ENCODE measurements at places on chromosomes 13 and 19. TPM values are rescaled to one million over a fixed set of nuclear protein-coding genes. Genes with fewer than 3 reads are reported as not detected.

GRCh38 chr19:17205237-17206140 is 9.7 kb upstream of the USE1 start:
- peak; percentile 32 for DNase-seq

GRCh38 chr19:48135411-48135810 is 24.8 kb upstream of the PLA2G4C start:
- no peak for DNase-seq

DNA sequence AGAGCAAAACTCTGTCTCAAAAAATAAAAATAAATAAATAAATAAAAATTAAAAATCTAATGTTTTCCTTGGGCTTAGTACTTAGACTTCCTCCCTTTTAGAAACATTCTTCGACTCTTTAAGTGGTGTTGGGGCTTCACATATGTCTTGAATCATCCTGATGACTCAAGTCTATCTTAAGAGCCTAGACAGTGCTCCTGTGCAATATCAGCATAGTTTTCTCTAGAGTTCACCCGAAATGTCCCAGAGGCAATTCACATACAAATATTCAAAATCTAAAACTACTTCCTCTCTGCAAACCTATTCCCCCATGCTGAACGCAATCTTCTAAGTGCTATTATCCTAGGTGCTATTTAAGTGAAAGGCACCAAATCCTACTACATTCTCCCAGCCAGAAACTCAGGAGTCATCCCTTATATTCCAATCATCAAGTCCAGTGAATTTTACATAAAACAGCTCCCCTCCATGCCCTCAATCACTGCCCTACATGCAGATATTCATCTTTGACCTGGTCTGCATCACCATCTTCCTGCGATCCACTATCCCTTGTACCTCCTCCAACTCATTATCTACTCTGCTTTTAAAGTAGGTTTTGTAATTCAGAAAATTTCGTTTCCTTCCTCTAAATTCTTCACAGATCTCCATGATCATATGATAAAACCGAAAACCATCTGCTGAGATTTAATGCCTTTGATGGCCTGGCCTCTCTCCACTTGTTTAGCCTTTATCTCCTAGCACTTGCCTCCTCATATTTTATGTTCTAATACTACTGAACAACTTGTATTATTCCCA is 102.7 kb downstream of the ELF1 start:
- DNase-seq: no peak

- DNase-seq: peak; percentile 38
These were observed 450 bp downstream of the NDUFA11 start for GRCh38 chr19:5903056-5903623.

DNA sequence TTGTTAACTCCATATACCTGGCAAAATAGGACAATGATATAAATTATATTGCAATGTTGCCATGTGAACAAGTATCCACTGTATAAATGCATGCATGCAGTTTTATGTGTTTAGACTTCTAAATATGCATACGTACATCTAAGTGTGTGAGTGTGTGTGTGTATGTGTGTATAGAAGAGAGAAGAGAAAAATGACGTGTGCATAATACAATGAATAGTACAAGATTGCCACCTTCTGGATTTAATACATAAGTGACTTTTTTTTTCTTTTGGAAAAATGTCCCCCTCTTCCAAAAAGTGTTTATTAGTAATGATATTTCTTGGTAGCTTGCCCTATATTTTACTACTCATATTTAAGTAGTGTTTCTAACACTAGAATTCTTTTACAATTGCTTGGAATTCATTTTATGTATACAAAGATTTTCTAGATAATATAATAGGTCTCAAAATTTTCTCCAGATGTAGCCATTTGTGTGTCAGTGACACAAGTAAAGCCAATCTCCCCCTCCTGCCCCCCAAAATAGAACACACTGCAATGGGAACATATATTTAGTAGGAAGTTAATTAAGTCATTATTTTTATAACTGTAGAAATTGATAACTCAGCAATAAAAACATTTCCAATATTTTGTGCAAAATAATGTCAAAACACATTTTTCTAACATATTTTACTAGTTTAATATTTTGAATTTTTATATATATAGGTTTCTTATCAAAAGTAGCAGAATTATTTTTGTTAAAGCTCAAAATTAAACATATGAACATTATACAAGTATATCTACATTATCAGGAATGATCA is 783.3 kb upstream of the ATXN8OS start:
- DNase-seq: no peak

- DNase-seq: peak; percentile 2
These were observed 25.0 kb downstream of the SHC2 start for GRCh38 chr19:435707-436412.

DNA sequence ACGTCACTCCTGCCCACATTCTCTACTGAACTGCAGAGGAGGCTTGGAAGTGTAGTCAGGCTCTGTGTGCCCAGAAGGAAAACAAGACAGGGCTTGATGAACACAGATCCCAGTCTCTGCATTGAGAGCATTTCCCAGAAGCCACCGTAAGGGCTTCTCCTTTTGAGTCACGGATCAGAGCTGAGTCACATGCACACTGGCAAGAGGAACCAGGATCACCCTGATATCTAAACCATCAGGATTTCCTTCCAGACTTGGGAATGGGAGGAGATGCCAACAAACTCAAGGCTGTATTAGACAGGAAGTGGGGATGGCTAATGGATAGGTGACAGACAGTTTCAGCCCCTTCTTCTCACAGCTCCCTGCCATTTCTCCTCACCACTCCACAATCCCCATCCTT is 17.7 kb upstream of the FBXO17 start:
- DNase-seq: peak; percentile 28

DNA sequence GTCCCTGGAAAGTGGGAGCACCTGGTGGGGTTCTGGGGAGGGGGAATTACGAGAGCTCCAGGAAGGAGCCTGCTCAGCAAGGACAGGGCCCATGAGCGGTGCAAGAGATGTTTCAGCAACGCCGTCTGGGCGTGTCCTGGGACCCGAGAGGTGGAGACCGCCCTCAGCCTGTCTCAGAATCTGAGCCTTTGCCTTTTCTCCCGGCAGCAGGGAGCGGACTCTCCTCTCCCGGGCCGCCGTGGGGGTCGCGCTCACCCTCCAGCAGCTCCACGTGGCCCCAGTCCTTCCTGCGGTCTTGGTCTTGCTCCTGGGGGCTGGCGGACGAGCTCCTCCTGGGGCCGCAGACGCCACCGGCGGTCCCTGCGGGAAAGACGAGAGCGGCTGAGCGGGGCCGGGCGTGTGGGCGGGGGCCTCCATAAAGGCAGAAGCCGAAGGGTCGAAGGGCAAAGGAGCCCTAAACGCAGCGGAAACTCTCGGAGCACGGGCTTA is 714 bp downstream of the POLRMT start:
- DNase-seq: peak; percentile 29

DNA sequence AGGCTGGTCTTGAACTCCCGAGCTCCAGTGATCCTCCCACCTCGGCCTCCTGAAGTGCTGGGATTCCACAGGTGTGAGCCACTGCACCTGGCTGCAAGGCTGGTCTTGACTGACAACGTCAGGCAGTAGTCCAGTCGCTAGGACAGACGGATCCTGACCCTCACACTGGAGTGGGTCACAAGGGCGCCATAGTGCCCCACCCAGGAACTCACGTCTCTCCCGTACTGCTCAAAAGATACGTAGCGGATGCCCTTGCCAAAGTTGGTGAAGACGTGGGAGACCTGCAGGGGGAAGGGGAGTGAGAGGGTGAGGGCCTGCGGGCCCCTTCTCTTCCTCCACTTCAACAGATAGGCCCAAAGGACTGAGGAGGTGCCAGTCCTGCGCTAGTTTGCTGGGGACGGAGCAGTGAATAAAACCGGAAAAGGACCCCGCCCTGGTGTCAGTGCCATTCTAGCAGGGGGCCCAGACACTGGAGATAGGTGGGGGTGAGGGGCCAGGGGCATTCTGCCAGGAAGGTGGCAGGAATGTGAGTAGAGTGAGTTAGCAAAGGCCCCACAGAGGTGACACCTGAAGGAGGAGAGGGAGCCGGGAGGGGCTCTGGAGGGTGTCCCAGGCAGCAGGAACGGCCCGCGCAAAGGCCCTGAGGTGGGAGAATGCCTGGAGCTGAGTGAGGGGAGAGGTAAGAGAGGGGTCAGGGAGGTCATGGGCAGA is 11.9 kb downstream of the MRPS12 start:
- no peak for DNase-seq

GRCh38 chr13:65710514-65710913 is 1519.6 kb downstream of the PCDH9 start:
- DNase-seq: no peak

AP3D1 gene
- 114 TPM for total RNA-seq

MISP gene
- 2.9 TPM for total RNA-seq
